AG04450 (cell line): ENCODE measurements at places on chromosomes 3 and 15.

GRCh38 chr15:43376017-43376705 is 5.3 kb downstream of the TUBGCP4 start:
- no peak for DNase-seq

- DNase-seq, result no peak
Measured at GRCh38 chr15:26974120-26974780, 3.3 kb downstream of the GABRG3 start.

DNA sequence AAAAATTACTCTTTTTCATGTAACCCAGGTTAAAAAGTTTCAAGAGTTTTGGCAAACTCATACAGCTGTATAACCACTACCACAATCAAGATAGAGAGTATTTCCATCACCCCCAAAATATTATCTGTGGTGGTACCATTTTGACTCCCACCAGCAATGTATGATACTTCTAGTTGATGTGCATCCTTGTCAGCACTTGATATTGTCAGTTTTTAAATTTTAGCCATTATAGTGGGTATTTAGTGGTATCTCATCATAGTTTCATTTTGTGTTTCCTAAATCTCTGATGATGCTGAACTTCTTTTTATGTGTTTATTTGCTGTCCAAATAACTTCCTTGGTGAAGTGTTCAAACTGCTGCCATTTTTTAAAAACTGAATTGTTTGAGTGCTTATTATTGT is 14.6 kb downstream of the CTDSPL start:
- DNase-seq, result no peak

DNA sequence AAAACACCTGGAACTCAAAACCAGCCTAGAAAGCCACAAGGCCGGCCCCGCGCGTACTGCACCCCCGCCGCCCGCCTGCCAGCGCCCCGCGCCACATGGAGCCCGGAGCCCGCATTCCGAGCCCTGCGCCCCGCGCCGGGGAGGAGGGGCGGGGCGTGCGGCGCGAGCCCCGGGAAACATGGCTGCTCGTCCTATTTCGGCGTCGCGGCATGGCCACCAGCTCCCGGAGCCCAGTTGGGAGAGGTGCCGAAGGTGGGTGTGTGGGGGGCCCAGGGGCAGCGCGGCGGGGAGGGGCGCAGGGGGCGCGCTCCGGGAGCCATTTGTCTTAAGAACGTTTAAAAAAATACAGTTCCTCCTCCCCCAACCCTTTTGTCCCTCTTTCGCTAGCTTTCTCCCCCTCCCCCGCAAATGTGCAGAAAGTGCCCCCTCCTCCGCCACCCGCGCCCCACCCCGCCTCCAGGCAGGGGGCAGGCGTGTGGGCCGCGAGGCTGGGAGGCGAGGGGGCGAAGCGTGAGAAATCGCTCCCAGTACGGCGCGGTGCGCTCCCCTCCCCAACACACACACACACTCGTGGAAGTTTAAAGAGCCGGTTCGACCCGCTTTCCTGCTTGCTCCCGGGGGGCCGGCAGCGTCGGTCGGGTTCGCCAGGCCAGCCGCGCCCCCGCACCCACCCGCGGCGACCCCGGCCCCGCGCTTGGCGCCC is 2.5 kb downstream of the ANP32A start:
- no peak for DNase-seq

- no peak for DNase-seq
Measured at GRCh38 chr15:92159481-92159880, 234.2 kb upstream of the ST8SIA2 start.

- no peak for DNase-seq
Measured at GRCh38 chr15:38622908-38623307, 58.3 kb upstream of the RASGRP1 start.

GRCh38 chr3:151845306-151845905 is 28.0 kb upstream of the SUCNR1 start:
- DNase-seq, result no peak

- DNase-seq, result no peak
Measured at GRCh38 chr3:130838898-130839600, 54.8 kb upstream of the ATP2C1 start.

GRCh38 chr3:182212479-182213076 is 500.9 kb downstream of the SOX2 start:
- no peak for DNase-seq

- no peak for DNase-seq
Measured at GRCh38 chr3:66407611-66408218, 93.1 kb downstream of the LRIG1 start.

GRCh38 chr3:195057716-195058115 is 213.2 kb downstream of the XXYLT1 start:
- DNase-seq, result no peak

- DNase-seq, result no peak
Measured at GRCh38 chr15:89756897-89757296, 5.8 kb upstream of the MESP1 start.

GRCh38 chr3:123880998-123881561 is 3.1 kb downstream of the MYLK start:
- peak; percentile 13 for DNase-seq

DNA sequence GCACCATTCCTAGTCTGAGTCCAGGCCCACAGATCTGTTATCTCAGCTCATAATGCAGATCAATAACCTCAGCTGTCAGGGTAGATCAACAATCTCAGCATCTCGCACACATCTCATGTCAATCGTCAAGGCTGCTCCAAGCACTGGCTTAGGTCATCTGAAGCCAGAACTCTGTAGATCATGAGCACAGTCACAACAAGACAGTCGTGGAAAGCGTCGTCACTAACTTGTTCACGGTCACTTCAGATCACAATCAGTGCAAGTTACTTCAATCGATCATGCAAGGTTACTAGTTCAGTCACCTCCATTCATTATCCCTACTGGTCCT is 71.8 kb downstream of the RBPMS2 start:
- no peak for DNase-seq

DNA sequence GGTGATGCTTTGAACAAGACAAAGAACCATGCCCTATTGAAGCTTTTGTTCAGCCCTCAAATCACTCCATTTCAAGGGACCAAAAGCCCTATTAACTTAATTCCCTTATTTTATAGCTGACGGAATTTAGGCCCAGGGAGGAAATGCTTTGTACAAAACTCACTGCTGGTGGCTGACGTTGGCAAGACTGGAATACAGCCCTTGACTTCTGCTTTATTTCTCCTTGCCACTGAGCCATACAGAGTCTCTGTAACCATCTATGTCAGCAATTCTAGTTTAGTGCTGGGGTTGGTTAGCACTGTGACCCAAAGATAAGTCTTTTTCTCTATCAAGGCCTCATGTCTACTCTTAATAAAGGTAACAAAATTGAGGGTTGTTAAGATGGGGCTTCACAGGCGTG is 316.1 kb upstream of the TPRG1 start:
- no peak for DNase-seq

GRCh38 chr15:93779341-93779740 is 452.0 kb upstream of the MCTP2 start:
- DNase-seq, result no peak

GRCh38 chr3:82581350-82581749 is 819.9 kb upstream of the GBE1 start:
- no peak for DNase-seq

DNA sequence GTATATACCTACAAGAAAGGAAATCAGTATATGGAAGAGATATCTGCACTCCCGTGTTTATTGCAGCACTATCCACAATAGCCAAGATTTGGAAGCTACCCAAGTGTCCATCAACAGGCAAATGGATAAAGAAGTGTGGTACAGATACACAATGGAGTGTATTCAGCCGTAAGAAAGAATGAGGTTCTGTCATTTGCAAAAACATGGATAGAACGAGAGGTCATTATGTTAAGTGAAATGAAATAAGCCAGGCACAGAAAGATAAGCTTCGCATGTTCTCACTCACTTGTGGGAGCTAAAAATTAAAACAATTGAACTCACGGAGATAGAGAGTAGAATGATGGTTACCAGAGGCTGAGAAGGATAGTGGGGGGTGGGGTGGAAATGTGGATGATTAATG is 53.1 kb downstream of the FAM81A start:
- DNase-seq, result no peak

DNA sequence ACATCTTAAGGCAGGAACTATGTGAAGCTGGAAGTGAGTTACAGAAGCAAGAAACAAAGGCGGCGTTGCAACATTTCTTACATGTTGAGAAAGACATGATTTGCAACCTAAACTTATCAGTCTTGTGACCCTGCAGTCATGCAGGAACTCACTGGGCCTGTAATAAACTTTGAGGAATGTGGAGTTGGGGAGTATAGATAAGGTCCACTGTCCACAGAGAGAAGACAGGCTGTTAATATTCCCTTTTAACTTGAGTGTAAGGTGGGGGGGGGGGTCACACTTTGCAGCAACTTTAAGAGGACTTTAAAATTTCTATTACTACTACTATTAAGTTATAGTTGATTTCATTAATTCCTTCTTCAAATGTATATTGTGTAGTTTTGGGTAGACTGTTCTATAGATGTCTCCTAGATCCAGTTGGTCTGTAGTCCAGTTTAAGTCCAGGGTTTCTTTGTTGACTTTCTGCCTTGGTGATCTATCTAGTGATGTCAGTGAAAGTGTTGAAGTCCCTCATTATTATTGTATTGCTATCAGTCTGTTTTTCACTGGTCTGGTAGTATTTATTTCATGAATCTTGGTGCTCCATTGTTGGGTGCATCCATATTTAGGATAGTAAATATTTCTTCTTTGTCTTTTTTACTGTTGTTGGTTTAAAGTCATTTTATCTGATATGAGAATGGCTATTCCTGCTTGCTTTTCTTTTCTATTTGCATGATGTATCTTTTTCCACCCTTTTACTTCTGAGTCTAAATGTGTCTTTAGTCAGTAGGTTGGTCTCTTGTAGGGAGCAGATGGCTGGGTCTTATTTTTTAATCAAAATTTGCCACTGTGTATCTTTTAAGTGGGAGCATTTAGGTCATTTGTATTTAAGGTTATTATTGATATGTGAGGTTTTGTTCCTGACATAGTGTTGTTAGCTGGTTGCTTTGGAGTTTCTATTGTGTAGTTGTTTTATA is 15.6 kb upstream of the FAM98B start:
- DNase-seq, result no peak

- no peak for DNase-seq
Measured at GRCh38 chr3:108818404-108818803, 4.2 kb upstream of the TRAT1 start.

GRCh38 chr3:156472150-156472549 is 82.8 kb downstream of the SSR3 start:
- no peak for DNase-seq

- no peak for DNase-seq
Measured at GRCh38 chr3:174295306-174296092, 563.6 kb upstream of the NAALADL2 start.

GRCh38 chr3:127383656-127384179 is 95.9 kb upstream of the PRR20G start:
- no peak for DNase-seq

DNA sequence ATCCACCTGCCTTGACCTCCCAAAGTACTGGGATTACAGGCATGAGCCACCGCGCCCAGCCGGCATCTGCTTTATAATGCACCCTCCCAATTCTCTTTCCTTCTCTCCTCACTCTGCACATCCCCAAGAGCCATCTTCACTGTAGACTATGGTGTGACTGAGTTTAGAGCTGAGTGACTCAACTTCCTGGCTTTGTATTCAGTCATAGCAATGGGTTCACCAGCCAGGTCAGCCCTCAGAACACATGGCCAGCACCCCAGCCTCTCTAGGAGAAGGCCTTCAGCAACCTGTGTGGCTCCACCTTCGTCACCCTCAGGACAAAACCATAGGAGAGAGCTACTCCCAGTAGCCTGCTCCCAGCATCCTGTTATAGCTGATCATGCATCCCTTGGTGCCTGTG is 33.0 kb downstream of the ARID3B start:
- no peak for DNase-seq

- DNase-seq, result peak; percentile 55
Measured at GRCh38 chr15:100863796-100864267, 15.8 kb upstream of the ALDH1A3 start.

GRCh38 chr15:70099967-70100473 is 2.3 kb upstream of the TLE3 start:
- no peak for DNase-seq

- DNase-seq, result no peak
Measured at GRCh38 chr15:98650417-98651035, 2.2 kb downstream of the IGF1R start.

- DNase-seq, result no peak
Measured at GRCh38 chr3:194744826-194745225, 59.1 kb downstream of the FAM43A start.

DNA sequence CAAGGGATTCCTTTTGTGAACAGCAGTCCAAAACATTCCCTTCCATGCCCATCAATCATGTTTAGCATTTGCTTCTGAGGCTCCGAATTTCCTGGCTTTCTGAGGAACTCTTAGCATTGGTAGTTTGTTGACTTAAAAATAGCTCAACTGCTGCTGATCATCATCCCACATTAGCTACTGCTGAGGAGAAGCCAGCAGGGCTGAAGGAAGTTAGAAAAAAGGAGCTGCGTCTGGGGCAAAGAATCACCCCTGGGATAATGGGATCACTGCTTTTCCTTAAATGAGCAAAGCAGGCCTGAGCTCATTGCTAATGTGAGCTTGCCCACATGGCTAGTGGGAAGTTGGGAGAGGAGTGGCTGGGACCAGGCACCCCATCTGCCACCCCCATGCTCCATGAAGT is 39.8 kb downstream of the CYP19A1 start:
- no peak for DNase-seq

DNA sequence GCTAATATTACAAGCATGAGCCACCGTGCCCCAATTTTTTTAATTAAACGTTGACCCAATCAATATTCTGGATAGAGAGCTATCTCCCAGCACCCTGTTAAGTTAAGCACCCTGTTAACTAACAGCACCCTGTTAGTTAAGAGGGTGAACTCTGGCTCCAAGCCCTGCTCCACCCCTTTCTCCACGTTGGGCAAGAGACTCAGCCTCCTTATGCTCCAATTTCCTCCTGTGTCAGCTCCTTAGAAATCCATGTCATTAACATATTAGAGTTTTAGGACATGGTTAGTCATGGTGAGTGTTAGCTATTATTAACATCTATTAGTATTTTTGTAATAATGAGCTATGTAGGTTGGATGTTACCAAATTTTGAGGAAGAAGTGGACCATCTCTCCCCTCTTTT is 217.2 kb upstream of the UBE2E1 start:
- no peak for DNase-seq

DNA sequence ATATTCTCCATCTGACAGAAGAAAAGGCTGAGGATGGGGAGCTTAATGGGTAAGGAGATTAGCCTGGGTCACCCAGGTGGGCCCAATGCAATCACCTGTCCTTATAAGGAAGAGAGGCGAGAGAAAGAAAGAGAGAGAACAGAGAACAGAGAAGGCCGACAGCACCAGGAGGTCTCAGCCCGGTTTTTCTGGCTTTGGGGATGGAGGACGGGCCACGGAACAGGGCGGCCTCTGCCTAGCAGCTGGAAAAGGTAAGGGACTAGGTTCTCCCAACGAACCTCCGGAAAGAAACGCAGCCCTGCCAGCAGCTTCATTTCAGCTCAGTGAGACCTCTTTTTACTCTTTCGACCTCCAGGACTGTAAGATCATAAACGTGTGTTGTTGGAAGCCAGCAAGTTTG is 196.0 kb upstream of the LYSMD4 start:
- no peak for DNase-seq

- no peak for DNase-seq
Measured at GRCh38 chr15:29699791-29700190, 122.5 kb downstream of the TJP1 start.

DNA sequence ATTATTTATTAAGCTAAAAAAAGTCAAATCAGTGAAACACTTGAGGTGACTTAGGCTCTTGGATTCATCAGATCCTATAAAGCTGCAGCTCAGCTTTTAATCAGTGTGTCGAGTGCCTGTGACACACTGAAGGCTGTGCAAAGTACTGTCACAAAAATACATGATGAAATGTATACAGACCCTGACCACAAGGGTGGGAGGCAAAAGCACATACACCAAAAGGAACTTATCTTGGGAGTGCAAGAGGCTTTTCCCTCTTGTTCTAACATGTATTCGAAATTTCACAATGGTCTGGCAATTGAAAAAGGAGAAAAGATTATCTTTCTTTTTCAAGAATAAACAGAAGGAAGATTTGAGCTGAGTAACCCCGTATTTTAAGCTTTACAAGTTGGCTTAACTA is 35.9 kb downstream of the VGLL4 start:
- DNase-seq, result no peak
